ENCODE measurements at places on chromosomes 1 and 21. TPM values are rescaled to one million over a fixed set of nuclear protein-coding genes. Genes with fewer than 3 reads are reported as not detected.

Gene SPATA21
- total RNA-seq: not detected

- H3K27ac ChIP-seq: peak overlapping the region; percentile 97
- H3K27me3 ChIP-seq: no peaks in the 10 kb centered on the region
- peaks cover 44% of the 10 kb centered on the region for H3K4me1 ChIP-seq
- peaks cover 16% of the 10 kb centered on the region for H3K36me3 ChIP-seq
- H3K4me3 ChIP-seq: peak overlapping the region; percentile 80
These were observed 38.3 kb upstream of the GBP5 start for GRCh38 chr1:89310976-89311375.

GRCh38 chr1:209326831-209327230 is 256.7 kb upstream of the CAMK1G start:
- no peak overlapping the region for H3K4me3 ChIP-seq
- no peak for DNase-seq
- H3K27ac ChIP-seq: no peak overlapping the region
- H3K36me3 ChIP-seq: no peaks in the 10 kb centered on the region

Gene ADAR
- 257 TPM for total RNA-seq

GRCh38 chr1:74857676-74858075 is 124.7 kb downstream of the TYW3 start:
- H3K4me1 ChIP-seq: no peaks in the 10 kb centered on the region
- DNase-seq: no peak
- no peaks in the 10 kb centered on the region for H3K36me3 ChIP-seq
- H3K4me3 ChIP-seq: no peak overlapping the region
- H3K27me3 ChIP-seq: no peaks in the 10 kb centered on the region

DNA sequence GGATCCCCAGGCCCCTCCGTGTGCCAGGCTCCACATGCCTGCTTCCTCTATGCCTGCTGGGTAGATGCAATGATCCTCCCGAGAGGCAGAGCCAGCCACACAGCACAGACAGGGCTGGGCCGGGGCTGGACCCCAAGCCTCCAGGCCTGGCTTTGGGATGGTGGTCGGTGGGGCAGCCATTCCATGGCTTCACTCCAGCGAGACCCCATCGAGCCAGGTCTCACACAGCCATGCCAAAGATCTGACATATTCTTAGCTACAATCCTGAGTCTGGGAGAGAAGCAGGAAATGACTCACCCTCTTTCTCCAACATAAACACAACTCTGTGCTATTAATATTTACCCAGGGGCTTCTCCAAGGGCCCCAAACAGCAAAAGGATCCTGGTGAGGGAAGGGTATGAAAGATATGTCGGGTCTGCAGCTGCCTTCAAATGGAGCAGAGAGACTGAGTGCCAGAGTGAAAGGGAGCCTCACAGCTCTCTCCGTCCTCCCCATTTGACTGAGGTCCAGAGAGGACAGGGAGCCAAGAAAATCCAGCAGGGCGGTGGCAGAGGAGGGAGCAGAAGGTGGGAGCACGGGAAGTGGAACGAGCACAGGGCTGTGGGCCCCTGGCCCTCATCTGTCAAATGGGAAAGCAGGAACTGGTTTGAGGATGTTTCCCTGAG is 639.5 kb downstream of the MATN1 start:
- no peak overlapping the region for H3K27ac ChIP-seq
- no peak for DNase-seq
- H3K4me3 ChIP-seq: no peak overlapping the region

Gene GUCA2A
- total RNA-seq: not detected

GRCh38 chr1:64920941-64921589 is 45.3 kb downstream of the JAK1 start:
- H3K4me3 ChIP-seq: peak overlapping the region; percentile 94
- no peaks in the 10 kb centered on the region for H3K27me3 ChIP-seq
- no peak for DNase-seq
- peaks cover 2% of the 10 kb centered on the region for H3K36me3 ChIP-seq
- peaks cover 95% of the 10 kb centered on the region for H3K4me1 ChIP-seq

Gene C1orf226
- 0.26 TPM for total RNA-seq

DNA sequence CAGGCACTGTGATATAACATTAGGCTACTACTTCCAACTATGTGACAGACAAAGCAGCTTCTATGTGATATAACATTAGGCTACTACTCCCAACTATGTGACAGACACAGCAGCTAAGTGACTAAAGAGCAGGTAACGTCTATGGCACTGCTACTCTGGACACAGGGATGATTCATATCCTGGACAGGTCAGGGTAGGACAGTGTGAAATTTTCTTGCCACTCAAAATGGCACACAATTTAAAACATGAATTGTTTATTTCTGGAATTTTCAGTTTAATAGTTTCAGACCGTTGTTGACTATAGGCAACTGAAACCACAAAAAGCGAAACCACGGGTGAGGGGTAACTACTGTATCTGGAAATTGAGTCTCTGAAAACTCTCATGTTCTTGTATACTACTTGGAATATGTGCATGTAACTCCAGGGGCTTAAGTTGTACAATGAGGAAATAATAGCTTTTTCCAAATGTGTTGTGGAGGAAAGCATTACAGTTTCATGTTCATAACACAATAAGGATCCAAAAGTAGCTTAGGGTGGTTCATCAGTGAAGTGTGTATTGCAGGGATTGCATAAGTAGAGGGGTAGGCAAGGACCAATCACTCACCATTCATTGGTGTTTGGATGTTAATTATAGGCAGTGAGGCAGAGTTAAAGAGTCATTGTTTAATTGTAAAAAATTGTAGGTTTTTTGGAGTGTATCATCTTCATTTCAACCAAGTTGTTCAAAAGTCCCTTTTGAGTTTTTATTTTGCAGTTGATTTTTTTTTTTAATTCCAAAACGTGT is 5.3 kb downstream of the DTL start:
- peak overlapping the region; percentile 29 for H3K27ac ChIP-seq
- peak overlapping the region; percentile 21 for H3K4me3 ChIP-seq
- peaks cover 14% of the 10 kb centered on the region for H3K36me3 ChIP-seq
- H3K27me3 ChIP-seq: no peaks in the 10 kb centered on the region
- DNase-seq: no peak

Gene ADAM30
- not detected for total RNA-seq

- DNase-seq: no peak
- H3K36me3 ChIP-seq: no peaks in the 10 kb centered on the region
- no peaks in the 10 kb centered on the region for H3K4me1 ChIP-seq
- H3K27ac ChIP-seq: no peak overlapping the region
- H3K27me3 ChIP-seq: no peaks in the 10 kb centered on the region
These were observed 136.2 kb downstream of the RHOU start for GRCh38 chr1:228871314-228872061.

DNA sequence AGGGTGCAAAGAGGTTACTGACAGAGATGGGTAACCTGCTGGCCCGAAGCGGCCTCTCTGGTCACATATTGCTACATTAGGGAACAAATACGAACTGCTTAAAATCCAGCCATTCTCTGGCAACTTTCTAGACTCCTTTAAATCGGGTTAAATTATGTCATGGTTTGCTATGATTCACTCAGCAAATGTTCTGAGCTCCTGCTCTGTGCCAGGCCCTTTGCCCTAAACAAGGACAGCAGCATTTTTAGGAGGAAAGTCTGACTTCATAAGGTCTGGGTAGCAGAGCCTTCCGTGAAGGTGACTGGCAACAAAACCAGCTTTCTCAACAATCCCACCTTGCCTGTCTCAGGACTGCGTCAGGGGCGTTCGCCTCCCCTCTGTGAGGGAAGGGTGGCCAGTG is 15.4 kb downstream of the ZP4 start:
- no peaks in the 10 kb centered on the region for H3K36me3 ChIP-seq
- no peaks in the 10 kb centered on the region for H3K27me3 ChIP-seq
- H3K4me1 ChIP-seq: no peaks in the 10 kb centered on the region
- no peak overlapping the region for H3K27ac ChIP-seq

DNA sequence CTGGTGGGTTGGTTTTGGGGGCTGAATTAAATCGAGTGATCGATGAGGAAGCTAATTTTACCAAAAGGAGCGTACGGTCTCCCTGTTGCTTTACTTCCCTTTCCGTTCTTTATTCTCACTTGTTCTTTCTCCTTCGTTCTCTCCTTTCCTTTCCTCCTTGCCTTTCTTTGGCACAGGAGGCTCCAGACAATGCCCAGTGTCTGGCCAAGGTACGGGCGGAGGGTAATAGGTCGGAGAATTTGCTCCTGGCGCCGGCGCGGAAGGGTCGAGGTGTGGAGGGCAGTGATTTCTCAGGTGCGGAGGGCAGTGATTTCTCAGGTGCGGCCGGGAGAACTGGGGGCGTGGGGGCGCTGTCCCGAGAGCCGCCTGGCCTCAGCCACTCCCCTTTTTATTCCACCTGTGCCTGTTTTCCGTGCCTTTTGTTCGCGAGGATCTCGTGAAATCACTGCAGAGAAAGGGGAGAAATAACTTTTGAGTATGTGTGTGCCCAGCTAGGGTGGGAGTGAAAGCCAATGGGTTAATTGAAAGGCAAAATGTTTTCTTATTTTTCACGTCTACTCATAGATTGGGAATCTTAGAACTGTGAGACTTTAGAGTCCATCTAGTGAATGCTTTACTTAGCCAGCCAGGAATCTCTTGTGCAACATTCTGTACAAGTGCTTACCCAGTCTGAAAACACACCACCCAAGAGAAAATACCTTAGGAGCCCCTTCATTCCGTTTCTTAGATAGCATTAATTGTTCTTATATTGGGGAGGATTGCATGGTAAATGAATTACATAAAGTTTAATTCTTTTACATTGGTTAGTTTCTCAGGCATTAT is 1.3 kb downstream of the FNBP1L start:
- H3K27ac ChIP-seq: peak overlapping the region; percentile 78
- H3K27me3 ChIP-seq: peaks cover 37% of the 10 kb centered on the region
- peak overlapping the region; percentile 97 for H3K4me3 ChIP-seq
- peaks cover 2% of the 10 kb centered on the region for H3K36me3 ChIP-seq

Gene RNF186
- total RNA-seq: not detected

Gene HRNR
- total RNA-seq: not detected

Gene KPRP
- not detected for total RNA-seq

Gene SHISAL2A
- 9.0 TPM for total RNA-seq

DNA sequence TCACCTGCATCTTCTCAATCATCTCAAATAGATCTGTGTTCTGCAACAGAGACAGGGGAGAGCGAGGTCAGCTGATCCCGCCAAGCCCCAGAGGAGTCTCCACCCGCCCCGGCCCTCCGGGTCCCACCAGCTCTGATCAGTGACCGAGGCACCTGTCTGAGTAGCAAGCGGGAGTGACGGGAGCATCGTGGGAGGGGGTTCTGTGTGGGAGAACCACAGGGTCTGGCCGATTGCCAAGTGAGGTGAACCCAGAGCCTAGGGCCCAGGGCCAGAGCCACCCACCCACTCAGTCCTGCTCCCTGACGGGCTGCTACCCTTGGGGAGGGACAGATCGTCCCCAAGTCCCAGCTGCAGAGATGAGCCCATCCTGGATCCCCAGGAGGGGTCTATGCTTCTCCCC is 49.1 kb downstream of the RAP1GAP start:
- no peak for DNase-seq
- peaks cover 24% of the 10 kb centered on the region for H3K27me3 ChIP-seq
